ENCODE measurements at places on chromosomes 16 and 17. TPM values are rescaled to one million over a fixed set of nuclear protein-coding genes. Genes with fewer than 3 reads are reported as not detected.
A peak's percentile ranks its signal among the peaks of the same experiment; 100 is the strongest.

GRCh38 chr16:83714286-83714685, 93.5 kb upstream of the HSBP1 start:
- DNase-seq, result no peak

- DNase-seq, result peak; percentile 68
Measured at GRCh38 chr16:12646490-12647274, 157.0 kb downstream of the CPPED1 start.

DNA sequence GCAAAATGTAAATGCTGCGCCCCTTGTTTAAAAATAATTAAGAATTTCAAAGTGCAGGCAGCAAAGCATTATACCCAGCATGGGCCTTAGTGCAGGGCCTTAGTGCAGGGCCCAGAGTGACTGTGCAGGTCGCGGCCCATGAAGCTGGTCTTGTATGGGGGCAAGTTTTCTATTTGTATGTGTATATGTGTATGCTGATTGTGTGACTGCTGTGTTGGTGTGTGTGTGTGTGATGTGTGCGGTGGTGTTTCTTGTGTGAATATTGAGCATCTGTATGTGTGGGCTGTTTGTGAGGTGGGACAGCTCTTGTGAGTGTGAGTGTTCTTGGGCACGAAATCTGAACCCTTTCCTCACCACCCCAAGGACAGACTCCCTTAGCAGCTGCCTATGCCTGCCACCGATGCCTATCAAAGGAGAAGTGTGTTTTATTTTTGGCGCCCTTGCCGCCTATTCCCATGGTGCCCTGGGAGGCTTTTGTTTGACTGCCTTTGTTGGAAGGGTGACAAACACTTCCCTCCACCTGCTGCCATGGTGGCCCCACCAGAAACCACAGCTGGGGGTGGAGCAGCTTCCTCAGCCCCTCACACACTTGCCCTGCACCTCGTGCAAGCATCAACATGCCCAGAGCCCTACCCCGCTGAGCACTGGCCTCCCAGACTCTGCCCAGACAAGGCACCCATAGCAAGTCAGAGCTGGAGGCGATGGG, 18.0 kb downstream of the CCR7 start:
- peak; percentile 94 for DNase-seq

DNA sequence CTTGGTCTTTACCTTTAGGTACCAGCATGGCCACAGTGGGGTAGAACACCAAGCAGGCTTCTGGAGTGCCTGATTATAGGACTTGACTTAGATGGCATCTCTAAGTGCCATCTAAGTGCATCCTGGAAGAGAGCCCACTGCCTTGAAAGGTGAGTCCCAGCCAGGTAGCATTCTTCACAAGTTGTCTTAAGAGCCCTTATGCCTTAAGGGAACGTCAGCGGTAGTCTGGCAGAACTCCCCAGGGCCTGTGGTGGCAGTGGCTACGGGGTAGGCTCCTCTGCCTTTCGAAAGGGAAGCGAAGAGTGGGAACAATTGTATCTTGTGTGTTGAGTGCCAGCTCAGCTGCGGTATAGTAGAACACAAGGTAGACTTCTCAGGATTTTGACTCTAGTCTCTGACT, 549.0 kb downstream of the HS3ST4 start:
- DNase-seq, result no peak

GRCh38 chr16:49574826-49575225, 201.2 kb downstream of the C16orf78 start:
- DNase-seq, result no peak

GRCh38 chr16:70706948-70707465, 21.2 kb upstream of the MTSS2 start:
- DNase-seq, result no peak

DNA sequence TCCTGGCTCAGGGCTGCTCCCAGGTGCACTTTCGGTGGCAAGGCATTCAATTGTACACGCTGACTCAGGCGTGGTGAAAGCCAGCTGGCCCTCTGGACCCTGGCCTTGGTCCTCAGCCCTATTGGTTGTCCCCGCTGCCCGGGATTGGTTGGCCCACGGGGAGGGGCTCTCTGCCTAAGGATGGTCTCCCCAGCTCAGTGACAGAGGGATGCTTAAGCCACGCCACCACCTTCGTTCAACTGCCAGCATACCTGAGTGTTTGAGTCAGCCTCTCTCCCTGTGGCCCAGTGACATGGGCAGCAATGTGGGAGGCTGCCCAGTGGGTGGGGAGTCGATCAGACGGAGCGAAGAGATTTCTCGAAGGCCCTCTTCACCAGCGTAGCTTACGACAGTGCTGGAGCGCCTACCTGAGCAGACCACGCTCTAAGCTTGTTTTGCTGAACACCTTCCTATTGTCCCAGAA, 30.3 kb downstream of the IRF8 start:
- DNase-seq, result no peak

DNA sequence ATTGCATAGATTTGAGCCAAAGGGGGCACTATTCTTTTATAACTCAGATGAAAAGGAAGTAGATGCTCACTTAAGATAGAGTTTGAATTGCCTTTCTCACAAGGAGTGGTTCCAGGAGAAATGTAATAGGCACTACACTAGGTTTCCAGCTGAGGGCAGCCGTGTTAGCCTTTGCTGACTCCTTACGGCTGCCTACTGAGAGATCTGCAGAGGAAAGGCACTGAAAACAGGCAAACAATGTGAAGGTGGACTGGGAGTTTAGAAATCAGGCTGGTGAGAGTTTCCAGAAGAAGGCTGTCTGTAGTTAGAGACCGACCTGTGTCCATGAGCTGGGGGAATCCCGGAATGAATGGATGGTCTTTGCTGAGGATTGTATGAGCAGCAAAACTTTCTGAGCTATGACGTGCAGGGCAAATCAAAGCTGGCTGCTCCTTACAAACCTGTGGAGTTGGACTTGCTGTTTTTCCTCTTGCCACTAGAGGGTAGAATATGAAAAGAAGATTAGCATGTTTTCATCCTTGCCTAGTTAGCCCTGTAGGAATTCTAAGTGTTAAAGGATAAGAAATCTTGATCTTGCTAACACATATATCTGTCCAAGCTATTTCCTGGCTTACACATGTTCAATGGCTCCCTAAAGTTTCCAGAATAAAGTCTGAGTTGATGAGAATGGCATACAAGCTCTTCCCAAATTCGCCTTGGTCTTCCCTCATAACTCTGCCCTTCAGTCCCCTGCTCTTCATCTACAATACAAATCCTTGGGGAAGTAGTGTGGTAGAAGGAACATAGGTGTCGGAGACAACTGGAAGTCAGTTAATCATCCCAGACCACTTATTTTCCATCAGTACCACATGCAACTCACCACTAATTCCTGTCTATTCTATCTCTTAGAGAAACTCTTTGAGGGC, 20.1 kb upstream of the TAOK1 start:
- DNase-seq, result peak; percentile 42

- no peak for DNase-seq
Measured at GRCh38 chr16:86910161-86910769, 331.9 kb downstream of the FOXL1 start.

DNA sequence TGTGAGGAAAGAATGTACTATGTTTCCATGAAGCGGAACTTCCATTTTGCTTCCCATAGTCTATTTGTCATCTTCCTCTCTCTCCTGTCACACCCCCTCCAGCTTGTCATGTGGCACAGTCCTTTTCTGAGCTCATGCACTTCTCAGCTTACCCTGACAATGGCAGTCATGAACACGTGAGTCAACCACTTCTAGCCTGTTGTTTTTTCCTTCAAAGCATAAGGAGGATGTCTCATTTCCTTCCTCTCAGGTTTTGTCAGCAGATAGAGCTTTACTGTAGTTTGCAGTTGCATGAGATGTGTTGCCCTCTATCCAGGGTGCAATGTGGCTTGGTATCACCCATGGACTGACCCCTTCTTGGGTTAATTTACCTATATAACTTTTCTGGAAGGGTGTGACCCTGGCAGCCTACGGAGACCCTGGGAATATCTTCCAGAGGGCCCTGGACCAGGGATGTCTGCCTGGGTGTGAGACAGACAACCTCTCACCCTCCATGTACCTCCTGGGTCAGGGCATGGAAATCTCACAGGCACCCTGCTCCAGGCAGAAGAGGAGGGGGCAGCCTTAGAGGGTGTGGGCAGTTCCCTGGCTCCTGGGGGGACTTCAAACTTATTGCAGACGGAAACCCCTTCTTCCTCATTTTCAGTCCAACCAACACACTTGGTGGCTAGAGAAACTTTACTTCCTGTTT, 4.0 kb upstream of the ZNF267 start:
- peak; percentile 90 for DNase-seq

GRCh38 chr16:59905606-59906005, 1171.5 kb upstream of the GOT2 start:
- DNase-seq, result no peak

- DNase-seq, result no peak
Measured at GRCh38 chr16:73287859-73288405, 240.0 kb upstream of the ZFHX3 start.

- no peak for DNase-seq
Measured at GRCh38 chr16:73610605-73611156, 562.8 kb upstream of the ZFHX3 start.

DNA sequence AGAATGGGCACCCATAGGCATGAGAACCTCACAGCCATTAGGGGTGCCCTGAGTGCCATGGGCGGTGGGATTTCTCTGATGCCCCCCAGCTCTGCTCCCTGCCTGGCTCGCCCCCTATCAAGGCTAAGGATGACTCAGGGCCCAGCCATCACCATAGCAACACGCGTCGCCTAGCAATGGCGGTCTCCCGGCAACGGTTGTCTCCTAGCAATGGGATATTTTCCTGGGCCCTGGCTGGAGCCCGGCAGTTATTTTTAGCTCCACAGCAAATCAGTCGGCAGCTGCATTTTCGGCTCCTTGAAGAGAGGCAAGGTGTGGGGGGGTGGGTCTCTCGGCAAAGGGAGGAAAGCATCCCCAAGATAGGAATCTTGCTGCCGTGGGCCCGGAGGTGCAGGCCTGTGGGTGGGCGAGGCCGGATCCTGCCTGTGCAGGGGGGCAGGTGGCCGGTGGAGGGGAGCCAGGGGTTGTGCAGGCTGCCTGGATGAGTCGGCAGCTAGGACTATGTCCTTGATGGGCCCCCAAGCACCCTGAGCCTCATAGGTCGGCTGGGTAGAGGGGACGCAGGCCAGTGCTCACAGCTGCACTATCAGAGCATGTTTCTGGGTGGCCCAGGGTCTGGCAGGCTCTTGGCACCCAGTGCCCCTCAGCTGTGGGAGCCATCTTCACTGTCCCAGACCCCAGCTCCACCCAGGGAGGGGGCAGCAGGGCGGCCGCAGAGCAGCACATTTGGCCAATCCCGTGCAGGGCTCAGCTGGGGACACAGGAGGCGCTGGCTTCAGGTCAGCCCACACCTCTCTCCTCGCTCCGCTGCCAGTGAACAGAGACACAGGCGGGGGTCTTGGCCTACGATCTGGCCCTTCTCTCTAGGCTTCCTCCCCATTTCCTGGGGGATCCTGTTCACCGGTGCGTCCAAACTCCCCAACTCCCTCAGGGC, 4.2 kb upstream of the FBXL16 start:
- DNase-seq, result no peak

GRCh38 chr17:80106751-80107150, 5.4 kb downstream of the GAA start:
- DNase-seq, result no peak

DNA sequence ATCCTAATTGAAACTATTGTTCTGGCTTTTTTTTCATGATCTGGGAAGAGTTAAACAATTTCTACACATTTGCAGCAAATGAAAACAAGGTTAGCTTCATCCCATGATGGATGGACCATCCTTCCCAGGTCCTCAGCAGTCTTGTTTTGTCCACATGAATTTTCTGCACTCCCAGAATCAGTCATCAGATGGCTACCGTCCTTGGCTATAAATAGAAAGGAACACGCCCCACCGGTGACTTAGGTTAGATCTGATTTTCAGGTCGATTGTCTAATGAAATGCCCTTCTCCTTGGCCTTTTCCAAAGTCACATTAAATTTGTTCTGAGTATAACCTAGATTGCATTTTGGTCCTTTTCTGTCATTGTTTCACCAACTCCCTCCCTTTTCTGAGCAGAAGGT, 41.4 kb upstream of the NOL11 start:
- DNase-seq, result no peak

- DNase-seq, result no peak
Measured at GRCh38 chr16:51268237-51268636, 117.2 kb upstream of the SALL1 start.

- no peak for DNase-seq
Measured at GRCh38 chr16:75065521-75066149, 50.9 kb downstream of the LDHD start.

DNA sequence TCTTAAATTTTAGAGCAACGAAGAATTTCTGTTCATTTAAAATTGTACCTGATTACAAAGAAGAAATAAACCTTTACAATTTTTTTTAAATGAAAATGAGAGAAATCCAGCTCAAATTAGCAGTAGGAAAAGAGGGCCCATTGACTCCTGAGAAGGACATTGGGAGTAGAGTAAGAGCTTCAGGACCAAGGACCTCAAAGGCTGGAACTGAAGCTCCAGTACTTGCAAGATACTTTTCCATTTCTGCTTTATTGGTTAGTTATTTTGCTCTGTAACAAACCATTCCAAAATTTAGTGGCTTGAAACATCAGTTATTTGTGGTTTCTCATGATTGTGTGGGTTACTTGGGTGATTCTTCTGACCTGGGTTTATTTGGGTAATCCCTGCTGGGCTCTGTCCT, 165.9 kb downstream of the PRKCB start:
- DNase-seq, result no peak

DNA sequence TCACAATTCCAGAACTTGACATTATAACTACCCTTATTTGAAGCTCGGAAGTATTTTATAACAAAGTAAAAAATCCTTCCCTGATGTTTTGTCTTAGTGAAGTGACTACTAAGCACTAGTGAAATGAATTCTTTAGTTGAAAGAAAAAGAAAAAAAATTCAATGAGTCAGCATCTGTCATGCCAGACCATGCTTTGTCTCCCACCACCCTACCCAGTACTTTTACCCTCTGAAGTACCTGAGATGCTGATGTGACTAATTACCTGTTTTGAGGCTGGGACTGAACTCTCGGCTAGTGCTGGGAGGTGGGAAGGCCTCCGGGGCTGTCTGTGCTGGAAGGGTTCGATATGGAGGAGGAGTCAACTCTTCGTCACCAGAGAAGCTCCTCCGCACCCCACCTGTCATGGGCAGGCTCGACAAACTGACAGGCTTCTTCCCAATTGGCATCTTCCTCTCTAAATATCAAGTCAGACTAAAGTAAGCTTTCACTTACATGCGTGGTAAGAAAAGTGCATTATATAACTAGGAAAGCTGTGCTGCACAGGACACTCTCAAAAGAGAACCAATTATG, 19.6 kb downstream of the NME2 start:
- no peak for DNase-seq

DNA sequence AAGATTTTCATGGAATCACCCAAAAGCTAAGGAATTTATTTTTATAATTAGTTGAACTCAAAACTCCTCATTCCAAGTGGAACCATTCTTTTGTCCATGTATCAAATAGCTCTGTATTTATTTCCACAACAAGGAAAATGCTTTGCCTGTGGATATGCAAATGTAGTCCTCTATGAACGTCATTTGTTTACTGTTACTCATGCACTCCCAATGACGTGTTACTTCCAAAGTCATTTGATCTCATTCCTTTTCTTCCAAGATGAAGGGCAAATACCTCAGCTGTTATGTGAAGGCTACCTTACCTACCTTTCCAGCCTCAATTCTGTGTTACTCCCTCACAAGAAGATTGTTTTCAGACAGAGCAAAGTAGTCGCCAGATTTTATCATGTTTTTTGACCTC, 83.7 kb downstream of the ITFG1 start:
- DNase-seq, result no peak

GRCh38 chr17:19720210-19720475, 3.8 kb upstream of the SLC47A2 start:
- no peak for DNase-seq

Gene SPNS2
- 101 TPM for total RNA-seq

Gene PHOSPHO1
- under 0.01 TPM for total RNA-seq

Gene ZSWIM7
- 33.7 TPM for total RNA-seq

Gene ABCA3
- total RNA-seq, result 8.1 TPM

Gene RMI2
- total RNA-seq, result 15.9 TPM

Gene NPIPA8
- total RNA-seq, result 1.1 TPM

Gene TBC1D3E
- total RNA-seq, result not detected

Gene DPEP1
- under 0.01 TPM for total RNA-seq
